Umbilical cord (tissue), 2 donors: ENCODE measurements at places on chromosomes 4 and X. TPM values are rescaled to one million over a fixed set of nuclear protein-coding genes. Genes with fewer than 3 reads are reported as not detected.

MAGEC1 gene
- 0.48 TPM for total RNA-seq

MAGEA9B gene
- not detected for total RNA-seq

ADRA2C gene
- 0.96 TPM for total RNA-seq

TMSB15A gene
- 25.8 TPM for total RNA-seq

ACE2 gene
- 0.24 TPM for total RNA-seq

DNA sequence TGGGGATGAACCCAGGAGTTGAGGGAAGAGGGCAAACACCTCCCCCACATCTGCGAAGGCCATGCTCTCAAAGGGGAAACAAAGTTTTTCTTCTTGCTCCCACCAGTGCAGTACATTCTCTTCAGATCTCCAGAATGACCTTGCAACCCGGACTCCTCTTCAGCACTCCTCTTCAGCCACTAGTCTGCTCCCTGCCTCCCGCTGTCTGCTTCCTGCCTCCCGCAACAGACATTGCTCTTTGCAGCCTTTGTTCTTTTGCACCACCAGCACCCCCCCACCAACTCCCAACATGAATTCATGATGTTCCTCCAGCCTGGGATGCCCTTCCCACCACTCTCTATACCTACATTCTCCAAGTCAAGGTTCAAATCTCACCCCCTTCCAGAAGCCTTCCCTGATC lies 32.1 kb downstream of the UTP14A start:
- DNase-seq, result no peak

DNA sequence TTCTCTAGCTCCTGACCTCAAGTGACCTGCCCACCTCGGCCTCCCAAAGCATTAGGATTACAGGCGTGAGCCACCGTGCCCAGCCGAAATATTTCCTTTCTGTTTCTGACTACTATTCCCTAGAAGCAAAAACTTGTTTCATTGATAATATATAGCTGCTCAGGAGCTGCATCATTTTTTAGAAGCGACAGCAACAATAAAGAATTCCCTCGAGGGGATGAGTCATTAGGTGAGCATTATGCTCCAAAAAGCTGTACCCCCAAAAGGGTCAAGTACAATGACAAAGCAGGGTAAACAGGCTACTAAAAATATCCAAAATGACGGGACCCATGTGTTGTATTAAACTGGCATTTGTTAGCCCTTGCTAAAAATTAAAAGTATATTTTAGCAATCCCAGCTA lies 67.0 kb downstream of the RBM47 start:
- DNase-seq, result no peak

- no peak for DNase-seq
These were observed 144.2 kb upstream of the SH3RF1 start for GRCh38 chr4:169414913-169415312.

DNA sequence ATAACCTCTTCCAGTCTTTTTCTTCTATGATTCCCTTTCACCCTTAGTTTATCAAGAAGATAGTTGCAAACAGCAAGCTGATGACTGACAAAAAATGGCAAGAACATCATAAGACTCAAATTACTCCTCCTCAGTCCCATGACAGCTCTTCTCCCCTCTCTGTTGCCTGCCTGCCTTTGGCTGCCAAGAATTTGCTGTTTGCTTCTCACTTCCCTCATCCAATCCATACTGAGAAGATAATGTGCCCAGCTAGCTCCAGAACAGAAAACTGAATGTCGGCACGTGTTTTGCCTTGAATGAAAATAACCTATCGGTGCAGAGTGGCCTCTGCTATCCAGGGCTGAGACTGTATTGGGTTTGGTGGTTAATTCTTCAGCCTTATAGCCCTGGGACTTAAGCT lies 192.1 kb downstream of the PPARGC1A start:
- DNase-seq, result no peak

GRCh38 chr4:114264877-114265291 lies 285.4 kb upstream of the ARSJ start:
- DNase-seq, result no peak

- peak; percentile 64 for DNase-seq
These were observed 82.9 kb downstream of the PDLIM5 start for GRCh38 chr4:94534401-94535312.

- DNase-seq, result peak; percentile 67
These were observed 153.9 kb downstream of the KDR start for GRCh38 chr4:54971474-54971950.

DNA sequence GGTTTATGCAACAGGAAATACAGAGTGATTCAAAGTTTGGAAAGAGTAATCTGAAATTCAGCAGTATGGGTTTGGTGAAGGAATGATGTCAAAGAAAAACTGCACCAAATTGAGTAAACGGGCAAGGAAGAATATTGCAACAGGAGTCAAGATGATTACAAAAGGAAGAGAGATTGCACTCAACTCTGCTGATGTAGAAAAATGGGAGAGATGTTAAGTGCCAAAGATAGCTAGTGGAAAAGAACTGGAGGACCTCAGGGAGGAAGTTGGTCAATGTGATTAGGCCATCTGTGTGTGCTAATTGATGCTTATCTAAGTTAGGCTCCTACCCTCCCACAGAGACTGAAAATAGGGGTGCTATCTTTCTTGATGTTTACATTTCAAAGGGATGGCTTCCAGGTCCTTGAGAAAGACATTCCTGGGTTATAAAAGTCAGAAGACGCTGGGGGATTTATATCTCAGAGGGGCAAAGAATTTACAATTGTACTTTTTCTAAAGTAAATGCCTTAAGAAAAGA lies 167.4 kb upstream of the FAM47A start:
- DNase-seq, result no peak

- DNase-seq, result peak; percentile 47
These were observed 50.0 kb downstream of the TMA16 start for GRCh38 chr4:163544407-163545038.

GRCh38 chr4:123068081-123068480 lies 145.7 kb upstream of the NUDT6 start:
- peak; percentile 50 for DNase-seq

- DNase-seq, result no peak
These were observed 13.0 kb downstream of the NSDHL start for GRCh38 chrX:152843852-152844251.

- no peak for DNase-seq
These were observed 1.5 kb downstream of the GSTCD start for GRCh38 chr4:105710012-105710600.
